ENCODE measurements at places on chromosomes 6 and 20.

GRCh38 chr20:18545566-18545965, 21.7 kb upstream of the SMIM26 start:
- no peak for DNase-seq

GRCh38 chr6:157488058-157488457, 107.1 kb downstream of the ZDHHC14 start:
- no peak for DNase-seq

DNA sequence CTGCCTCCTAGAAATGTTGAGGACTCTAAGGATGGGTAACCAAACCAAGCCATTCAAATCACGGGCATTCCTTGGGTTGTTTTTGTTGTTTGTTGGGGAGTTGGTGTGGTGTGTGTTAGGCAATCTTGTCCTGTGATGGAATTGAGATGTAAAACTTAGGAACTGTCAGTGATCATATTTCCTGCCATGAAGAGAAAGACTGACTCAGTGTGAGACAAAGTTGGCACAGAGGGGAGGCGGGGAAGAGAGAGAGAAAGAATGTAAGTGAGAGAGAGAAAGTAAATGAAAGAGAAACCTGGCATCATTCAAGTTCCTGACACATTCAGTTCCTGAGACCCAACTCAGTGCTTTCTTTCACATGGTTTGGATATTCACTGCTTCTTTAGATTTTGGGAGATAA, 21.6 kb upstream of the FBXO30 start:
- DNase-seq, result no peak

GRCh38 chr6:143965503-143966171, 42.4 kb downstream of the PLAGL1 start:
- DNase-seq, result no peak

DNA sequence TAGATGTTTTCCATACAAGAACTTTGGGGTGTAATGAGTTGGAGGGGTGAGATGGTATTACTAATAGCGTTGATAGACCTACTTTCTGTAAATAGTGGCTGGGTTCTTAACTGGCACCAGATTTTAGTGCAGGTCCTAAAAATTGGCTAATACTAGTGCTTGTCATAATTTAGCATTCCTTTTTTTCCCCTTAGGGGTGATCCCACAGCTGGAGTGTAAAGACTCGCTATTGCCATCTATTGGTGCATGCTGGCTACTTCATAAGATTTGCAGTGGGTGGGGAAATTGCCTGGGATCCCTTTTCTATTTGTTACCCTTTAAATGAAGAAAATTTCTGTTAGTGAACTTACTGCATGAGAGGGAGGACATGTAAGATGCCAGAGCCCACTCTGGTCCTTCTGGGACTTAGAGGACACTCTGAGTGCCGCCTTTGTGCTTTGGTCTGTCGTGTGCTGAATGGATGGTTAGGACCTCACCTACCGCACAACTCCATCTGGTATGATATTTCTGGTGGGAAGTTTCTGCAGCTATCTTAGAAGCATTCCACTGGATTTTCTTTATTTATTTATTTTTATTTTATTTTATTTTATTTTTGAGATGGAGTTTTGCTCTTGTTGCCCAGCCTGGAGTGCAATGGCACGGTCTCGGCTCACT, 195.5 kb downstream of the JARID2 start:
- no peak for DNase-seq

Data from activated CD4-positive, alpha-beta T cell treated with anti-CD3 and anti-CD28 coated beads for 1 hour (primary cell).